Putamen (tissue), 1 donor: ENCODE measurements at places on chromosomes 7 and 10.

DNA sequence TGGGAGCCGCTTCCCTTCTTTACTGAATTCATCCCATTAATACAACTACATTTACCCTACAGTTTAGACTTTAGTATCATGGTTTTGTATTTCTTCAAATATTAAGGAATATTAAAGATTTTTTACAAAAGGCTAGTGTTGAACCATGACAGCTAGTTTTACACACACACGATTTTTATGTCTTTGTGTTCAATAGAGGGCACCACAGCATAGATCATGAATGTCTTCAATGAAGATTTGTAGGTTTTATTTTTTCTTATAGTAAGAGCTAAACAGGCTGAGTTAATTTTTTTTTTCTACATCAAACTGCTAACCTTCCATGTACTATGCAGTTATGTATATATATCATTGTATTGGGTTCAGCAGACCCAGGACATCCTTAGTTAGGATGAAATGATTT lies 76.9 kb downstream of the SNX10 start:
- DNase-seq, result no peak

GRCh38 chr7:105935250-105935649 lies 27.8 kb upstream of the CDHR3 start:
- no peak for DNase-seq

DNA sequence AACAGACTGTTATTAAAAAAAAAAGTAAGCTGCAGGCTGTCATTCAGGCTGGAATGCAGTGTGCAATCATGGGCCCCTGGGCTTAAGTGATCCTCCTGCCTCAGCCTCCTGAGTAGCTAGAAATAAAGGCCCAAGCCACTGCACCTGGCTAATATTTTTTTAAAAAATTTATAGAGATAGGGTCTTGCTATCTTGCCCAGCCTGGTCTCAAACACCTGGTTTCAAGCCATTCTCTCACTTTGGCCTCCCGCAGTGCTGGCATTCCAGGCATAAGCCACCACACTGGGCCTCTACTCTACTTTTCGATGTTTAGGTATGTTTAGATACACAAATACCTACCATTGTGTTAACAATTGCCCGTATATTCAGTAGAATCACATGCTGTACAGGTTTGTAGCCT lies 270.4 kb upstream of the PRKCQ start:
- no peak for DNase-seq

- DNase-seq, result no peak
Observed at GRCh38 chr7:1086588-1087464, 1.1 kb upstream of the GPER1 start.

DNA sequence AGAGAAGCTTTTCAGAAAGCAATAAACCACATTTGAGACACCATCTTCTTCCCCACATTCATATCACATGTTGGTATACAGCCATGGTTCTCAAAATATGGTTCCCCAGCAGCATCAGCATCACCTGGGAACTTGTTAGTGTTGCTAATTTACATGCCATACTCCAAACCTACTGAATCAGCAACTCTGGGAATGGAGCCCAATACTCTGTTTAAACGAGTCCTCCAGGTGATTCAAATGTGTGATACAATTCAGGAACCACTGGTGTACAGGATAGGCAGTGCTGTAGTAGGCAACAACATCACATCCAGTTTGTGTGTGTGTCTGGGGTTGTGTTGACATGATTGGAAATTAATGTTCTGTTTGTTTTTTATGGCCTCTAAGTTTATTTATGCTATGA lies 47.7 kb downstream of the ZNF277 start:
- no peak for DNase-seq

DNA sequence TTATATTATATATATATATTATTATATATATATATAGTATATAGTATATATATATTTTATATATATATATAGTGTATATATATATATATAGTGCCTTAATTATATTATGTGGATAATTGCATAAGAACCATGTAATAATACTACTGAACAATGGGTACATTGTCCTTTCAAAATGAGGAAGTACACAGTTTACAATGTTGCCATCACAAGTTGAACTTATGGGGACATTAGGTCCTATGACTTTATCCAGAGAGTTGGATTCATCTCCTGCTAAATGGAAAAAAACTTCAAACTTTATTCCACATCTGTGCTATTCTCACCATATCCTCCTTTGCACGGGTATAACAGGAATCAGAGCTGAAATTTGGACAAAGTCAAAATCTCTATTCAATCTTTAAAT lies 105.0 kb upstream of the AGR3 start:
- DNase-seq, result no peak
